ENCODE measurements at places on chromosomes 16 and 17.

DNA sequence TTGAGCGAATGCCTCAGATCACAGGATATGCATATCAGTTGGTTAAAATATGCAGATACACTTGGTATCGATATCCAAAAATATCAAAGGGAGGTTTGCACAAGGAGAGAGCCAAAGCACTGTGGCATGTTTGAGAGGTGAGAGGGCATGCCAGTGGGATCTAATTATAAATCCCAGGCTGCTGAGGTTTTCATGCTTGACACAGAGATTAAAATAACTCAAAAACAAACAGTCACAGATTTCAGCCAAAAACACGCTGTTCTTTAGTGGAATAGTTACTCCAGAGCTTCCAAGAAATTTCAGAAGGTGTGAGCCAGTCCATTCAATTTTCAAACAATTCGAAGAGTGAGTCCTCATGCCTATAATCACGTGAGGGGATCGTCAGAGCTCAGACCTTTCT, 477.9 kb downstream of the SOX9 start:
- no peak for DNase-seq

- no peak for DNase-seq
Measured at GRCh38 chr16:72221630-72222024, 49.7 kb upstream of the PMFBP1 start.

DNA sequence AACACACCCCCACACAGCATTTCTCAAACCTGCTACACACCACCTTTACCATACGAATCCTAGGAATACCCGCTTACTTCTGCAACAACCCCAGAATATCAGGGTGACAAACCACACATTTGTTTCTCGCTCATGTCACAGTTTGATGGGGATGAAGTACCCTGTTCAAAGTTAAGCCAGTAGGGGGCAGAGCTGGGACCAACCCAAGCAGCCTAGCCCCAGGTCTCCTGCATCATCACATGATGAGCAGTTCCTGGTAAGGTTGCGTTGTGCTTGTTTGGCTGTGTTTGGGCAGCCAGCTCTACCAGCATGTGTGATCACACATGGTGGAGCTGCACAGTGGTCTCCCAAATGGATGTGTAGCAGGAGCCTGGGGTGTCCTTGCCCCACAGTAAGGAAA, 103.6 kb upstream of the C16orf82 start:
- no peak for DNase-seq

- peak; percentile 62 for DNase-seq
Measured at GRCh38 chr17:64306850-64307463, 43.9 kb upstream of the TEX2 start.

DNA sequence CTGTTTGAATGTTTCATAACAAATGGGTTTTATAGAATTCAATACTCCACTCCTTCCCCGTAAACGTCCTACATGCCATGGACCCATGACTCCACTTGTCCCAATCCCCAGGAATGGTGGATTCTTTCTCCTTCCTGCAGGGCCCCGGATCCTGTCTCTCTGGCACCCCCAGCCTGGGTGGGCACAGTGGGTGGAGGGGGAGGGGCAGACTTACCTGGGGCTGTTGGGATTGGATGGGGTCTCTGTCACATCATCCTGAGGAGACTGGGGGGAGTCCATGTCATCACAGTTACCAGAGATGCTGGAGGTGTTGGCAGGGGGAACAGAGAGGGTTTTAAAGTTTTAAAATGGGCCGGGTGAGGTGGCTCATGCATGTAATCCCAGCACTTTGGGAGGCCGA, 13.2 kb downstream of the TRPV3 start:
- DNase-seq: no peak

Data from effector CD8-positive, alpha-beta T cell (primary cell).